ENCODE measurements at places on chromosomes 3 and 15.

DNA sequence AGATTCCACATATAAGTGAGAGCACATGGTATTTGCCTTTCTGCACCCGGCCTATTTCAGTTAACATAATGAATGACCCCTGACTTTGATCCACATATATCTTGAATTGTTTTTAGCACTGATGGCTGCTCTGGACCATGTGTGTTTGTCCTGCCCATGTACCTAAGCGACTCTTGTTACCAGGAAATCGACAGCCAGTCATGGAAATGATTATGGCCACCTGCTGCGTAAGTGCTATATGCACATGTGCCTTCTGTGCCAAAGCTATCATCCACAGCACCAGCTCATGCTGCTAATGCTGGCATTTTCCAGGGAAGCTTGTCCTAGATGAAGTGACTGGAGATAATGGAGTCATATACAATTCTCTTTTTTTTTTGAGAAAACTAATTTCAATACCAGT lies 103.7 kb downstream of the PEX5L start:
- no peaks in the 10 kb centered on the region for H3K27me3 ChIP-seq
- H3K4me1 ChIP-seq, result no peaks in the 10 kb centered on the region
- no peak overlapping the region for H3K27ac ChIP-seq
- no peaks in the 10 kb centered on the region for H3K36me3 ChIP-seq

- no peak overlapping the region for H3K27ac ChIP-seq
- H3K4me1 ChIP-seq, result no peaks in the 10 kb centered on the region
- no peaks in the 10 kb centered on the region for H3K27me3 ChIP-seq
- no peaks in the 10 kb centered on the region for H3K36me3 ChIP-seq
These were observed 171.9 kb upstream of the CCDC54 start for GRCh38 chr3:107205358-107205757.

DNA sequence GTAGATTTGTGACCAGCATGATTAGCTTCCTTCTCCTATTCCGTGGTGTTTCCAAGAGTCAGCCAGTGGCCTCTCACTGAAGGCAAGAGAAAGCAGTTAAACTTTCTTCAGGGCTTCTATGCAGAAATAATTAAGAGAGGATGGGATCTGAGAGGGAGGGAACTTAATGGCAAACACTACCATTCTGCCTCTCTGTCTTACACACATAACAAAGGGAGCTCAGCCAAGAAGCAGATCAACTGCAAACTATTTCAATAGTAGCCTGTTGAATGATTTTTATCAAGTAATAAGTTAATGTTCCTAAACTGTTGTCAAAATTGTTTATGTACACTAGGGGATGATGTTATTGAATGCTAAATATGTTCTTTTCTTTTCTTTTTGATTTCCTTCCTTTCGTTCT lies 11.8 kb downstream of the OXSR1 start:
- no peak for DNase-seq
- no peak overlapping the region for H3K27ac ChIP-seq
- H3K4me1 ChIP-seq, result peaks cover 4% of the 10 kb centered on the region
- no peak overlapping the region for H3K4me3 ChIP-seq

DNA sequence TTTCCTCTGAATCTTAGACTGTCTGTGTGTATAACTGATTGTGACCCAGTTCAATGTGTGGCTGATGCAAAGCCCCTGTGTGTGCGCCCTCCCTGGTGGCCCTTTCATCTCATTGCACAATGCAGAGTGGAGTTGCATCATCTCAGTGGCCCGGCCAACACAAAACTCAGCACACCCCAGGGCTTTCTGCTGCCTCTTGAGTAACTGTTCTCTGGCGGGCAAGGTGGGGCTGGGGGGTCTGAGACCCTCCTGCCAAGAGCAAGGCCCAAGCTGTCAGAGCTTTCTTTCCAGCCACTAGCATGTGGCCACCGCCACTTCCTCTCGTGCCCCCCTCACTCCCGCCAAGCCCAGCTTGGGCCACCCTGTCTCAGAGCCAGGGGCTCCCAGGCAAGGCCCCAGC lies 80.7 kb upstream of the ALDH1L1 start:
- DNase-seq, result no peak
- H3K27me3 ChIP-seq, result no peaks in the 10 kb centered on the region
- H3K4me1 ChIP-seq, result no peaks in the 10 kb centered on the region
- H3K36me3 ChIP-seq, result no peaks in the 10 kb centered on the region
- H3K27ac ChIP-seq, result no peak overlapping the region
- no peak overlapping the region for H3K4me3 ChIP-seq

DNA sequence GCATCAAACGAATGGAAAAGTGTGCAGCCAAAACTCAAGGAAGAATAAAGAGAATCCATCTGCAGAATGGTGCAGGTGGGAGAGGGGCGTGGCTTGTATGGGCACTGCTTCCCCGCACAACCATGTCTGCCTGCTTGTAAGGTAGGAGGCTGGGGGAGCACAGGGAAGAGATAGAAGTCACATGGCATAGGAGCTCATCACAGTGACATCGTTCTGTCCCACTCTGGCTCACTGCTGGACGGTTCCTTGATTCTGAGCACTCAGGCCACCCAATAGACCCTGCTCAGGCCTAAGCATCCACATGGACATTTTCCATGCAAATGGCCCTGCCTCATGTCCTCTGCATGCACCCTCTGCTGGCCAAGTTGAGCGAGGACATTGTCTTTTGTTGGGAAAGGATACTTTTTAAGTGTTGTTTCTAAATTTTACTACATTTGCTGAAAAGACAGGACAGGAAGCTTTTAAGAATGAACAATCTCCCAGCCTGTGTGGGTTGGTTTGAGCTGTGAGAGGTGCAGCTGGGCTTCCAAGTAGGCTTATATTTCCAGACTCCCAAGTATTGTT lies 3.1 kb downstream of the MYLK start:
- no peaks in the 10 kb centered on the region for H3K36me3 ChIP-seq
- DNase-seq, result no peak
- no peak overlapping the region for H3K4me3 ChIP-seq

DNA sequence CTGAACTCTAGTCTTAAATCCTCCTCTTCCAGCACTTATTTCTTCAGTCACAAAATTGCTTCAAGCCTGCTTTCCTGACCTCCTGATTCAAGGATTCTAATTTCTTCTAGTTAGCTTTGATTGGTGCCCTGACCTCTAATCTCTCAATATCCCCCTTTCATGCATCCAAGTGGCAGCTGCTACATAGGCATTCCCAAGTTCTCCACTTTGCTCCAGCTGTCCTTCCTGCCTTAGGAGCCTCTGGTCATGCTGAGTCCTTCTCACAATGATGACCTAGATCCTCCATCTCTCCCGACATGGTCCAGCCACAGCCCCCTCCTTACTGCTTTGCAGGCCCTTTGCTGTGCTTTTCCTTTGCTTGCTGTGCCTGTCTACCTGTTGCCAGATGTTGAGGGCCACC lies 347.8 kb upstream of the C2CD4B start:
- no peak overlapping the region for H3K4me3 ChIP-seq
- no peaks in the 10 kb centered on the region for H3K36me3 ChIP-seq
- H3K27ac ChIP-seq, result no peak overlapping the region

GRCh38 chr3:32288819-32289218 lies 50.3 kb downstream of the CMTM8 start:
- H3K36me3 ChIP-seq, result no peaks in the 10 kb centered on the region
- H3K27ac ChIP-seq, result no peak overlapping the region
- no peak overlapping the region for H3K4me3 ChIP-seq
- no peaks in the 10 kb centered on the region for H3K27me3 ChIP-seq

GRCh38 chr3:190644766-190645165 lies 130.9 kb downstream of the IL1RAP start:
- no peak overlapping the region for H3K4me3 ChIP-seq
- no peaks in the 10 kb centered on the region for H3K4me1 ChIP-seq
- H3K36me3 ChIP-seq, result no peaks in the 10 kb centered on the region

GRCh38 chr3:112377568-112378071 lies 44.7 kb downstream of the CD200 start:
- no peak for DNase-seq
- no peaks in the 10 kb centered on the region for H3K36me3 ChIP-seq
- H3K4me1 ChIP-seq, result peaks cover 16% of the 10 kb centered on the region
- H3K27ac ChIP-seq, result no peak overlapping the region
- no peak overlapping the region for H3K4me3 ChIP-seq

- H3K27ac ChIP-seq, result no peak overlapping the region
- H3K4me3 ChIP-seq, result no peak overlapping the region
- H3K27me3 ChIP-seq, result no peaks in the 10 kb centered on the region
- no peak for DNase-seq
- no peaks in the 10 kb centered on the region for H3K36me3 ChIP-seq
- no peaks in the 10 kb centered on the region for H3K4me1 ChIP-seq
These were observed 891.4 kb downstream of the NTRK3 start for GRCh38 chr15:87365186-87365585.

DNA sequence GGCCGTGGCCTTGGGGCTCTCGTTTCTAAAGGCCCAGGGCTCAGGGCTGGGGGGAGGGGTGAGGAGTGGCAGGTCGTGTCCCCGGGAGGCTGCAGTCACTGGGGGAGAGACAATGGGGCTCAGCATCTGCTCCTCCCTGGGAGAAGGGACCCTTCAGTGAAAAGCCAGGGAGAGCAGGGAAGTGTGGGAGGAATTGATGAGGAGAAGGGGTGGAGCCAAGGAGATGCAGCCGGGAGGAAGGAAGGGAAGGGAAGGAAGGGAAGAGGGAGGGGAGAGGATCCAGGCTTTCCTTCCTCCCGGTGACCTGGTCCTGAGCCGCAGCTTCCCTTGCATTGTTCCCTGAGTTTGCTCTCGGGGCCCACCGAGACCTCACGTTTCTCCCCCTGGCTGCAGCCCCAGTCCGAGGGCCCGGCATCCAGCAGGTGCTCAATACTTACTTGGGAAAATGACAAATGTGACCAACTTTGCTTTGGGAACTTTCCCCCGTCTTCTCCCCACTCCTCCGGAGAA lies 1.4 kb upstream of the ZNF710 start:
- H3K36me3 ChIP-seq, result no peaks in the 10 kb centered on the region
- no peak overlapping the region for H3K27ac ChIP-seq
- no peak overlapping the region for H3K4me3 ChIP-seq
- DNase-seq, result peak; percentile 14
- H3K27me3 ChIP-seq, result no peaks in the 10 kb centered on the region

GRCh38 chr3:38095669-38096483 lies 41.1 kb downstream of the ACAA1 start:
- H3K27ac ChIP-seq, result no peak overlapping the region
- no peaks in the 10 kb centered on the region for H3K27me3 ChIP-seq
- no peak for DNase-seq
- no peaks in the 10 kb centered on the region for H3K36me3 ChIP-seq
- H3K4me3 ChIP-seq, result no peak overlapping the region

DNA sequence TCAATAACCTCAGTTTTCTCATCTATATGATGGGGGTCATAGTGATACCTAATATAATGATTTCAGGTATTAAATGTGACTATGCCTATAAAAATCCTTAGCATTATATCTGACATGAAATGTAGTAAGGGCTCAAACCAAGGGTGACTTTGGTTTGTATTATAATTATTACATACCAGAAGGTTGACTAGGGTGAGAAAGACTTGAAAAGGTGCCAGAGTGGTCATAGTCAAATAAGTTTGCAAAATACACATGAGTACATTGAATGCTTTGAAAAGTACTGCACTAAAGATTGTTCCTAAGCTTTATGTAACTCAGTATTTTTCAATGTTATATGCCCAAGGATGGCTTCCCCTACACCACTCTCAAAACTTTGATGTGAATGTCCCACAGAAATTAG lies 297.2 kb downstream of the ARPP21 start:
- H3K36me3 ChIP-seq, result no peaks in the 10 kb centered on the region
- no peaks in the 10 kb centered on the region for H3K4me1 ChIP-seq
- H3K27ac ChIP-seq, result no peak overlapping the region

DNA sequence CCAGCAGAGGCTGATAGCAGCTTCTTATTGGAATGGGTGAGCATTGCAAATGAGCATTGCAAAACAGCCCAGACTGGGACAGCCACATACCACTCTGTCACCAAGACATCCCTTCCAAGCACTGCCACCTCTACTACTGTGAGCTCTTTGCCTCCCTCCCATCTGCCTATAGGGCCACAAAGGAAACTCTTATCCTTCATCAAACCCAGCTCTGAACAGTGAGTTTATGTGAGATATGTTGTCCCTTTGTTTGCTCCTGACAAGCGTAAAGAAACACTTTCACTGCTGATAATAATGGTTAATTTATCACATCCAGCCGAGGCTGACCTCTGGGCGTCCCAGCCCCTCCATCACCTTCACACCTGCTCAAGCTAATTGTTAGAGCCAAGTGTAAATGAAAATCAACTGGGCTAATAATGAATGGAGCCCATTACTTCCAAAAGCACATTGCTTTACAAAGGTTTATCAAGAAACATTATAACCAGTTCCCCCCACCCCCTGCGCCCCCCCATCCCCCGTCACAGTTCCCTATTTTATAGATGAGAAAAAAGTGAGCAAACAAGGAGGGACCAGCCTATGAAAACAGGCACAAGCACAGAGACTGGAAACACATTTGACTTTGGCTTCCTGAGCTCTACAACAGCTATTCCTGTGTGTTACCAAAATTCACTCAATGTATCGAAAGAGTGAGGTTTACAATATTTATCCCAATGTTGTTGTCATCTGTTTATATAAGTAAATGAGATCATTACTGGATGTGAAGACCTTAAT lies 146.3 kb downstream of the ANXA2 start:
- no peak for DNase-seq
- H3K4me3 ChIP-seq, result no peak overlapping the region
- H3K27me3 ChIP-seq, result no peaks in the 10 kb centered on the region
- no peaks in the 10 kb centered on the region for H3K36me3 ChIP-seq
- H3K4me1 ChIP-seq, result no peaks in the 10 kb centered on the region
- H3K27ac ChIP-seq, result no peak overlapping the region

DNA sequence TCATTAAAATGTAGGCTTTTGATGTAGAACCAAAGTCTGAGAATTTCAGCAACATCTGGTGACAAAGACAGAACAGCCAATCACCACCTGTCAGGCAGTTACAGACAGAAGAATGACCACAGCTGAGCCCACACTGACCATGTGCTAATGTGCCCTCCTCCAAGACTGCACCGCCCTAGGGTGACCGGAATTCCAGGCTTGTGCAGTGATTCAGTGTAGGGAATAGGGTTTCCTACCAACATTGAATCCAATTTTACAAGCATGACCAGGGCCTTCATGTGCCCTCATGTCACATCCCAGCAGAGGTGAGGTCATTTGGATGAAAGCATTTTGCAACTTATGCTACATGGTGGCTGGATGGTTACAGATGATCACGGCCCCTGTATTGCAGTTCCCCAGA lies 412.5 kb downstream of the SOX2 start:
- H3K27me3 ChIP-seq, result no peaks in the 10 kb centered on the region
- no peak for DNase-seq
- H3K36me3 ChIP-seq, result no peaks in the 10 kb centered on the region

DNA sequence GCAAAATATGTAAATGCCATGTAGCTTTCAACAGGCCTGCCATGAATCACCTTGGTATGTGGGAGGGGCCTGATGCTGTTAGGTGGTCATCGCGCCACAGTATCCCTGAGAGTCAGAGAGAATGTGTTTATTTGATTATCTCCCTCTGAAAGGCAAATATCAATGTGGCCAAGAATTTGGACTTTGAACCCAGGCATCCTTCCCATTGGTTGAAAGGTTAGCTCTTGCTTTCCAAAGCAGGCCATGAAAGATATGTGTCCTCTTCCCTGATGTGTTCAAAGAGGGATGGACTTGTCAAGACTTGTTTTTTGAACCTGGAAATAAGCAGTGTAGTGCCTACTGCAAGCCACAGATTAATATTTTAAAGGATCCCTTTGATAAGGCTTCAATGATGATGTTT lies 36.7 kb downstream of the SRP14 start:
- no peak for DNase-seq
- H3K27me3 ChIP-seq, result no peaks in the 10 kb centered on the region
- no peaks in the 10 kb centered on the region for H3K4me1 ChIP-seq
